ENCODE measurements at places on chromosomes 5 and 9.

DNA sequence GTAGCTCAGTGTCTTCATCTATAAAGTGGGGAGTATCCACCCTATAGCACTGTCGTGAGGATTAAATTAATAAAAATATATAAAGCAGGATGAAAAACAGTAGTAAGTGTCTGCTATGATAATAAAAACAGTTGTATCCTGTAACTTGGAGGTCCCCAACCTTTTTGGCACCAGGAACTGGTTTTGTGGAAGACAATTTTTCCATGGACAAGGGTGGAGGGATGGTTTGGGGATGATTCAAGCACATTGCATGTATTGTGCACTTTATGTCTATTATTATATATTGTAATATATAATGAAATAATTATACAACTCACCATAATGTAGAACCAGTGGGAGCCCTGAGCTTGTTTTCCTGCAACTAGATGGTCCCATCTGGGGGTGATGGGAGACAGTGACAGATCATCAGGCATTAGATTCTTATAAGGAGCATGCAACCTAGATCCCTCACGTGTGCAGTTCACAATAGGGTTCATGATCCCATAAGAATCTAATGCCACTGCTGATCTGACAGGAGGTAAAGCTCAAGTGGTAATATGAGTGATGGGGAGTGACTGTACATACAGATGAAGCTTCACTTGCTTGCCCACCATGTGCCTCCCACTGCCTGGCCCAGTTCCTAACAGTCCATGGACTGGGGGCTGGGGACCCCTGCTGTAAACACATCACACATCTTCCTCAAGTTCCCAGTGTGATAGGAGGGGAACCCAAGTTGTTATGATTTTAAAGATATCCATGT lies 177.4 kb upstream of the DAPK1 start:
- DNase-seq = no peak

GRCh38 chr5:160285316-160285715 lies 27.0 kb downstream of the CCNJL start:
- DNase-seq = no peak

DNA sequence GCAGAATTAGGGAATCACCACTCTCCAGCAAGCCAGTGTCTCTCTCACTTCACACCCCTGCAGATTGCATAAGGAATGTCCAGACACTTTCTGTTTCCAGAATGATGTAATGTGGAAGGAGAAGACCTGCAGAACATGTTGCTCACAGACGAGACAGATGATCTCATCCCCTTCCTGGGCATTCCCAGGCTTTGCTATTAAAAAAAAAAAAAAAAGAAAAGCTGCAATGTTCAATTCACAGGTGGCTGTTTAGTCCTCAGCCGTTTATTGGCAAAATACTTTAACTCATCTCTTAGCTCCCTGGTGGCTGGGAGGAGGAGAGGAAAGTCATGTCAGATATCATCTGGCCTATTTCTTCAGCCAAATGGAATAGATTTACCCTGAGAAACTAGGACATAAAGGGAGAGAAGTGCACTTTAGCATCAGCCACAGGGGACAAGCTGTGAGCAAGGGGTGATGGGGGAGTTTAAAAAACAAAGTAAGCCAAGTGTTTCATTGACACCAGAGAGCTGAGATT lies 95.9 kb upstream of the TNC start:
- no peak for DNase-seq

- DNase-seq = no peak
These were observed 10.9 kb downstream of the FUBP3 start for GRCh38 chr9:130590305-130590704.

DNA sequence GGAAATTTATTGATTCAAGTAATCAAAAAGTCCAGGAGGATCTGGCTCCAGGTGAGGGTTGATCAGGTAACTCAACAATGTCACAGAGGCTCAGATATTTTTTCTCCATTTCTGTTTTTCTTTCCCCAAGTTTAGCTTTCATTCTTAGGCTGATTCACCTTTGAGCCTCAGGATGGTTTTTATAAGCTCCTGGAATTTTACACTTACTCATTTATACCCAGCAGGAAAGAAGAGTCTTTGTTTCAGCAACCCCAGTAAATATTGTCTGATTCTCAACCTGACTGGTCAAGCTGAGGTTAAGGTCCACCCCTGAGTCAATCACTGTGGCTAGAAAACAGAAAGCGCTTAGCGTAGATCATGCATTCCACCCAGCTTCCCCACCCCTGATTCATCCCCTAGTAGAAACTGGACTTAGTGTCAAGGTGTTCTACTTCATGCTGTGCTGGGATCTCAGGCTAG lies 500.6 kb downstream of the KIF4B start:
- no peak for DNase-seq

DNA sequence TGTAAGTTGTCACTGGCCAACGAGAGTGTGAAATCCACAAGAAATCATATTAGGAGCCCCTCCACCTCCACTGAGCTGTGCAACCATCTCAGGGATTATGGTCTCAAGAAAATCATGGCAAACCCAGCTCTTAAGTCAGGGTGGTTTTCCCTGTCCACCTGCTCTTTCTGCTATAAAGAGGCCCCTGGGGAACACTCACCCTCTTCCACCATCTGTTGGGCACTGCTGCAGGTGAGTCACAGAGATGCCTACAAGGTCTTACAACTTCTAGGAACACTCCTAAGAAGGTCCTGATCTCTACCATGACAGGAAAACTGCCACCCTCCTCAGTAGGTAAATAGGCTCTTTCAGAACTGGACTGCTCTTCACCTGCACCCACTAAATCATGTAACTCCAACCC lies 61.8 kb downstream of the DRD1 start:
- DNase-seq = no peak

DNA sequence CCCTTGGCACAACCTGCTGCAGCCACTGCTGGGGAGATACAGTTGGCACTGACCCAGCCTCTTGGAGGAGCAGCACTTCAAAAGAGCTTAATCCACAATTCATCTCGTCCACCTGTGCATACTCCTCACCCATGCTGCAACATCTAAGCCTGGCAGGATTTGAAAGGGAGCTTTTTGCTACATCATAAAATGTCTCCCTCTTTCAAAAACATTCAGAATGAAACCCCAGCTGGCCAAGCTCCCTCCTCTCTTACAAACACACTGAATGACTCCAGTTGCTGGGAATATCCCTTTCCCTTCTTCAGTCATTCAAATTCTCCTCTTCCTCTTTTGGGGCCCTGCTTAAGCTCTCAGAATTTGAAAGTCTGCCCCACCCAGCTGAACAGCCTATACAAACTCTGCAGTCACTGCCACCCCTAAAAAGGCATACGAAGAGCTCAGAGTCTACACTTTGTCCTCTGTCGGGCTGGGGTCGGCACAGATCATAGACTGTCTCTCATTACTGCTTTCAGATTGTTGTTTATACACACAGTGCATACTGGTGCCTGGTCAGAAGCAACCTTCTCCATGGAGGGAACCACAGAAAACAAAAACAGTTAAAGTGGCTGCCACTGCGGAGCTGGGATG lies 8.8 kb upstream of the C5orf15 start:
- DNase-seq = no peak

GRCh38 chr5:150448952-150449516 lies 505 bp downstream of the RPS14 start:
- DNase-seq = no peak

DNA sequence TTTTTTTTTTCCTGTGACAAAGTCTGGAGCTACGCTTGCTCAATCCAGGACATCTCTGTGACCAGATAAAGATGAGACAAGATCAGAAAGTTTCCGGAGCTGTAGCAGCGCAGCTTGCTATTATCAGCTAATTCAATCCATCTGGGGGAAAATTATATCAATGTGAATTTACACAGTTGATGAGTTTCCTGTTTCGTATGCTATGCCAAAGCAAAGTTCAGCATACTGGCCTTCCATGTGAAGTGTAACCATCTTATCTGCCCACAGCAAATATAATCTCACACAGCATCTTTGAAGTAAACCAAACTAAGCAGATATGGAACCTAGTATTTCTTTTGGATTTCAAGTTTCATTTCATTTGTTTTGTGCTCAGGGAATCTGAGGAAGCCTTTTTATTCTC lies 1767.7 kb downstream of the EFNA5 start:
- DNase-seq = no peak

- DNase-seq = no peak
These were observed 81.6 kb downstream of the KCNIP1 start for GRCh38 chr5:170585273-170585948.

DNA sequence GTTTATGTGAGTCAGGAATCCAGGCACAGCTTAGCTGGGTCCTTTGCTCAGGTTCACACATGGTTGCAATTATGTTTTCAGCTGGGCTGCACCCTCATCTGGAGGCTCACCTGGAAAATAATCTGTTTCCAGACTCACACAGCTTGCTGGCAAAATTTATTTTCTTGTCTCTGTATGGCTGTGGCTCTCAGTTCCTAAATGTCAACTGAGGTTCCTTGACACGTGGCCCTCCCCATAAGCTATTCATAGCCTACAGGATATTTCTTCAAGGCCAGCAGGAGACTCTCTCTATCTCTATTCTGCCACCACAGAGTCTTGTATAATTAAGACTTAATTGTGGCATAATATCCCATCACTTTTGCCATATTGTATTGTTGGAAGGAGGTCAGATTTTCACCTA lies 732.0 kb downstream of the CDH18 start:
- DNase-seq = no peak

DNA sequence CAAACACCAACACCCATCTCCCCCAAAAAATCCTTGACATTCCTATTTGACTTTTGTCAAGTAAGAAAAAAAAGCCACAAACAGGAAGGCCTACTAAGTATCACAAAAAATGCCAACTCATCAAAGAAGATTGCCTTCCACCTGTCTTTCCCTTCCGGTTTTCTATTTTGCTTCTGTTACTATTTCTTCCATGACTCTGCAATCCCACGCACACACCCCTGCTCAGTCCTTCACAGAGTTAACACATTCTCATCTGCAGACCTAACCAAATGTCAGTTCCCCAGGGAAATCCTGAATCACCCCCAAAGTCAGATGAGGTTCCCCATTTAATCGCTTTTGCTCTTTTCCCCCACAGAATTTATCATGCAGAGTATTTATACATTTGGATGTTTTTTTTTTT lies 15.1 kb downstream of the LPAR1 start:
- DNase-seq = no peak

GRCh38 chr9:116935149-116935897 lies 248.2 kb downstream of the TRIM32 start:
- DNase-seq = no peak

DNA sequence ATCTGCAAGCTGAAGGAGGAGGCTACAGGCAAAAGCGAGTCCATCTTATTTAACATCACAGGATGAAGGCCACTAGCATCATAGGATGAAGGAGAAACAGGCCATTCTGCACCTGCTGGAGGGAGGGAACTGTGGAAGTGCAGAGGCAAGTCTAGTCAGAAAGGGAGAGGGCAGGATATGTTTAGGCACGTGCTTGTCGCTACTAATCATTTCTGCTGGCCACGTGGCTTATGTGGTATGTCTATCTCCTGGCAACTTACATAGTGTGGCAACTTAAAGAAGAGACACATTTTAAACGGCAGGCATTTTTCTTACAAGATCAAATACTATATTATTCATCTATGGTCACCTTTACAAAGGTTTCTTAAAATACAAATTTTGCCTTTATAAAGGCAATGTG lies 74.0 kb downstream of the GNAQ start:
- no peak for DNase-seq

DNA sequence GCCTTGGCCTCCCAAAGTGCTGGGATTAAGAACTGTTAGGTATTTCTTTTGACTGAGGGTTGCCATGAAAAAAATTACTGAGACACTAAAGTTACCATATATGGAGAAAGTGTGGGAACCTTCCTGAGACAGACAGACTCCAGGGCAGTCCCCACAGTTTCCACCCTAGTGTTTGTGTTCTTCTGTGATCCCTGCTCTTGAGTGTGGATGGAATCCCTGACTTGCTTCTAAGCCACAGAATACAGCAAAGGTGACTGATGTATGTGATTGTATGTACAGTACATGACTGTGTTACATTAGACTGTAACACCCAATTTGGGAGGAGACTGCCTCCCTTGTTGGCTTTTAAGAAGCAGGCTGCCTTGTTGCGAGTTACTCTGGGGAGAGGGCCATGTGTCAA lies 24.7 kb upstream of the ADAM19 start:
- DNase-seq = no peak

DNA sequence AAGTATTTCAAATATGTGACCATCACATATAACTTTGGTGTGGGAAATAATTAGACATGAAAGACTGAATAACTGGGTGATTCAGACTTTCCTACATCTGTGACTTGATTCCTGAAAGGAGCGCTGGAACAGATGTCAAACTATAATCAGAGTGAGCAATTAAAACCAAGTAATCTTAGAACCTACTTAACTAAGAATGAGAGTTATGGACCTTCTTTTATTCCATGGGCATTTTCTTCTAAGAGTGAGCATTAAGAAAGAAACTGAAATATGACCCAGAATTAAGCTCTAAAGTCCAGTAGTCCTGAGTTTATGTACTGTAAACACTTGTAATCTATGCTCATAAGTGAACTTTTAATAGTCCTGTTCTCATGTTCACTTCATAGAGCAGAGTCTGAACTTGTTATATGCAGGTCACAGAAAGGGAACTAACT lies 68.4 kb downstream of the PAM start:
- DNase-seq = no peak

- no peak for DNase-seq
These were observed 176.7 kb upstream of the PPP2R2B start for GRCh38 chr5:147055089-147055826.

DNA sequence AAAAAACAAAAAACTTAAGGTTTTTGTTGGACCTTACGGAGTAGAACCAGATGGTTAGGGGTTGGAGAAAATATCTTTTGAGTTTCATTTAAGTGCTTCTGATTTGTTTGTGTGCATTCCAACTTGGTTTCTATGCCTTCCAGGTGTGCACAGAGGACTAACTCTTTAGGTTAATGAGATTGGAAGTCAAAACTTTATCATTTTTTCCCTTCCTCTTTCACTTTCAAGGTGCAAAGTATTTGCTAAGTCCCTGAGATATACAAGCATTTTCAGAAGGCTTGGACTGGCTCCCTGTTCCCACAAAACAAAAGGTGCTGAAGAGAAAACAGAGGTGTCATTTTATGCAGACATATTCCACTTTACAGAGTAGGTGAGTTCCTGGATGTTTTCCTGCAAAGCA lies 30.3 kb upstream of the CER1 start:
- DNase-seq = no peak

DNA sequence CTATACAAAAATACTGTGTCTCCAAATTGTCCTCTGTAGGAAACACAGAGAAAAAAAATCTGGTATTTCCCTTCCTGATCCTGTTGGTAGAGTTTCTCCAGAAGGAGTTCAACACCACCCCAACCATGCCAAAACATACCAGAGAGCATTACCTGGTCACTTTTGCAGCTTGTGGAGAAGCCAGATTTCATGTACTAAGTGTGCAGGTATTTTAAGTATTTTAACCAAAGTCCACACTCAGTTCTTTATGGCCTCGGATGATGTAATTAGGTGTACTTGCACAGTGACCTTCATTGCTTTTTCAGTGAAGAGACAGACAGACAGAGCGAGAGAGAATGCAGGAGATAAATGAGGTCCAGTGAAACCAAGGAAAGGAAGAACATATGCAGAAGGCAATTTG lies 2046.8 kb upstream of the CDH9 start:
- DNase-seq = no peak

- no peak for DNase-seq
These were observed 22.2 kb downstream of the GPX3 start for GRCh38 chr5:151042453-151043093.

- no peak for DNase-seq
These were observed 24.4 kb downstream of the ANKRD33B start for GRCh38 chr5:10588109-10588775.

Measured in stimulated activated CD4-positive, alpha-beta T cell treated with anti-CD3 and anti-CD28 coated beads, TNF-alpha, amount 100 ng/mL, for 1 hour (primary cell).